Hindlimb muscle (tissue), 1 donor: ENCODE measurements at places on chromosomes 7 and 10.

DNA sequence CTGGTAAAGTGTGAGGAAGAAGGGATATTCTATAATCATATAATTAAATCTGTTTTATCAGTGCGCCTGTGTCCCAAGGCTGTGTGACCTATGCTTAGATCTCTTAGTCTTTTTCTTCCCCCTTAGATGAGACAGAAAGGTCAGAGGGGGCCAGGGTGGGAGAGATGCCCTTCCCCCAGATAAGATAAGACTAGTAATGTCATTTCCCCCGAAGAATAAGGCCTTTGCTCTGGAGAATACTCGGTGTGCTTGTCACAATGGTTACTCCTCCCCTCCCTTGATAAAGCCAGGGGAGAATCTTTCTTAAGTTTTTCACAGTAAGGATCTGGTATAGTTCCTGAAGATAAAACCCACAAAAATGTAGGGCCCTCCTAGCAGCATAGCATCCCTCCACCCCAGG lies 1041.8 kb downstream of the SORCS3 start:
- DNase-seq, result no peak

DNA sequence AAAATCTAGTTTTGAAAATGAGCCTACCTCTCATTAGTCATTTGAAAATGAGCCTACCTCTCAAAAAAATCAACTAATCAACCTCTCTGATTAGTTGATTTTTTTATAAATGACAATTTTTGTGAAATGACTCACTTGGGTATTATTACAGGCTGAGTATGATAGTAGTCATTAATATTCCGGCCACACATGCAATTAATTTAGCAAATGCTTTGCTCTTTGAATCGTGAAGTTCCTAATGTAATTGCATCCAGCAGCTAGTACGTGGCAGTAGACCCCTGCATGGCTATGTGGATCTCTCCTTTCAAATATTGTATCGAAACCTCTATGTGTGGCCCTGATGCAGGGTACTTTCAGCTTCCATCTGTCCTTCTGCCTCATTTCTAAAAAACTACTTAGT lies 245.9 kb upstream of the PHYHIPL start:
- no peak for DNase-seq

DNA sequence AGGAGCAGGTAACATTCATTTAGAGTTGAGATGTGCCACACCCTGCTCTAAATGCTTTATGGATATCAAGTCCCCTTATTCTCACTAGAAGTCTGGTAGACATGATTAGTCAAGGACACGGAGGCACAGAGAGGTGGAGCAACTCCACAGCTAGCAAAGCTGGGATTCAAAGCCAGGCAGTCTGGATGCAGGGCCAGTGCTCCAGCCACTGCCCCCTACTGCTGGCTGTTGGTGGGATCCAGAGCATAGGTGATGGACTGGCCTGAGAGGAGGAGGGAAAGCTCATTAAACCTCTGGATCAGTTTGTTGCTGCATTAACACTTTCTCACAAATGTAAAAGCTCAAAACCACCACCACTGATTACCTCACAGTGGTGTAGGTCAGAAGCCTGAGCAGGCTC lies 22.6 kb upstream of the KBTBD2 start:
- no peak for DNase-seq

GRCh38 chr10:22713853-22714478 lies 412 bp downstream of the PIP4K2A start:
- DNase-seq, result peak; percentile 29

DNA sequence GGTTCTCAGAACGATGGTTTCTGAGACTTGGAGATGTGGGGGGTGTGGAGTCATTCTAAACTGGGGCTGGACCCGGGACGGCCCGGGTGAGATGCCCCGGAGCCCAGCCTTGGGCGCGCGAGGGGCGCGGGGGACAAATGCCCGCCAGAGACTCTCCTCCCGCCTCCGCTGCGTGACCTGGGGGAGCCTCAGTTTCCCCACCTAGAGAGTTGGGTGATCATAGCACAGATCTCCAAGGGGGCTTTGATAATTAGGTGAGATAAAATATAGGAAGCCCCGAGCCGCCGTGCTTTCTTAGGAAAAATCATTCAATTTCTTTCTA lies 658 bp upstream of the FZD8 start:
- no peak for DNase-seq

GRCh38 chr10:62278441-62278910 lies 9.8 kb upstream of the RTKN2 start:
- DNase-seq, result no peak

GRCh38 chr10:124291001-124291701 lies 127.6 kb downstream of the OAT start:
- no peak for DNase-seq

- no peak for DNase-seq
Measured at GRCh38 chr7:29086545-29086944, 59.8 kb downstream of the CPVL start.

DNA sequence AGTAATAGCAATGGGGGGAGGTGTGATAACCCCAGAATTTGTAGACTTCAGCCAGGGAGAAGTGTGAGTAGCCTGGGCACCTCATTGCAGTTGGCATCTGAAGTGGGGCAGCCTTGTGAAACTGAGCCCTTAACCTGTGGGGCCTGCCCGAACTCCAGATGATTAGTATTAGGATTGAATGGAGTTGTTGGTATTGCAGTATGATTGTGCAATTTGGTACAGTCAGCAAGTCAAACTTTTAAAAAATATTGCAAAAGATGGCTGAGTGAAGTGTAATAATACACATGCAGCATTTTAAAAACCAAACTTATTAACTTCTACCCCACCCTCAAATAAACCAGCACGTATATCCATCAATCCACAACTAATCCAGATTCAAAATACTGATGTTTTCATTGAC lies 9.3 kb downstream of the RBM33 start:
- DNase-seq, result no peak

DNA sequence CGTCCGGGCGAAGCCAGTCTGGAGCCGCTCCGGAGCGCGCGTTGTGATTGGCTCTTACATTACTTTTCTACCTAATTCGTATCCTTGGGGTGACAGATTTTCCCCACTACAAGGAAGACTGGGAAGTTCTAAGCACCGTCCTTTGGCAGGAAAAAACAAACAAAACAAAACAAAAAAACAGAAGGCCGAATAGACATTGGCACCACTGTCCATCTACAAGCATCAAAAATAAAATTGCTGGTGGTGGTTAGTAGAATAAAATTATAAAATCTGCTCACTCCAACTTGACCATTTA lies 651 bp upstream of the SKAP2 start:
- DNase-seq, result no peak

GRCh38 chr10:99754670-99755069 lies 22.6 kb downstream of the CUTC start:
- no peak for DNase-seq

DNA sequence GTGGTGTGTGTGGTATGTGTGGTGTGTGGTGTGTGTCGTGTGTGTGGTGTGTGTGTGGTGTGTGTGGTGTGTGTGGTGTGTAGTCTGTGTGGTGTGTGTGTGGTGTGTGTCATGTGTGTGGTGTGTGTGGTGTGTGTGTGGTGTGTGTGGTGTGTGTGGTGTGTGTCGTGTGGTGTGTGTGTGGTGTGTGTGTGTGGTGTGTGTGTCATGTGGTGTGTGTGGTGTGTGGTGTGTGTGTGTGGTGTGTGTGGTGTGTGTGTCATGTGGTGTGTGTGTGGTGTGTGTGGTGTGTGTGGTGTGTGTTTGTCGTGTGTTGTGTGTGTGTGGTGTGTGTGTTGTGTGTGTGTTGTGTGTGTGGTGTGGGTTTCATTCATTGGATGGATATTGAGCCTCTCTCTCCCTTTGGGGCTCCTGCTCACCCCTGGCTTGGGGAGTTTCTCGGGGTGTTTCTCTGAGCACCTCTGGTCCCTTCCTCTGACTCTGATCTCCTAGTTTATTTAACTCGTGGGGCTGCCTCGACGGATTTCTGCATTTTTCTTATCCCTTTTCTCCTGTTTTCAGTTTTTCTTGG lies 145.8 kb downstream of the DNAJB6 start:
- no peak for DNase-seq

GRCh38 chr7:115499956-115500355 lies 530.6 kb downstream of the TFEC start:
- no peak for DNase-seq

DNA sequence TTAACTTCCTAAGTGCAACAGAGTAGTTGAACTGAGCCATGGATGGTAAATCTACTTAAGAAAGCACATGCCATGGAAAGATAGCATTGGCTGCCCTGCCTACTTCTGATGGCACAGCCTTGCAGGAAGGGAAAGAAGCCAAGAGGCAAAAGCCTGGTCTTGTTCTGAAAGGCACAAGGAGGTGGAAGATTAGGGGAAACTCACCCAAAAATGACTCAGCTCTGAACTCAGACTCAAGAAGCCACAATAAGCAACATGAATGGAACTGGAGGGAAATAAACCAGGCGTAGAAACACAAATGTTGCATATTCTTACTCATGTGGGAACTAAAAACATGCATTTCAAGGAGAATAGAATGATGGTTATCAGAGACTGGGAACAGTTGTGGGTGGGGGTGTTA lies 20.8 kb upstream of the ALOX5 start:
- DNase-seq, result no peak

- DNase-seq, result no peak
Measured at GRCh38 chr7:2224934-2225333, 7.8 kb downstream of the MAD1L1 start.

DNA sequence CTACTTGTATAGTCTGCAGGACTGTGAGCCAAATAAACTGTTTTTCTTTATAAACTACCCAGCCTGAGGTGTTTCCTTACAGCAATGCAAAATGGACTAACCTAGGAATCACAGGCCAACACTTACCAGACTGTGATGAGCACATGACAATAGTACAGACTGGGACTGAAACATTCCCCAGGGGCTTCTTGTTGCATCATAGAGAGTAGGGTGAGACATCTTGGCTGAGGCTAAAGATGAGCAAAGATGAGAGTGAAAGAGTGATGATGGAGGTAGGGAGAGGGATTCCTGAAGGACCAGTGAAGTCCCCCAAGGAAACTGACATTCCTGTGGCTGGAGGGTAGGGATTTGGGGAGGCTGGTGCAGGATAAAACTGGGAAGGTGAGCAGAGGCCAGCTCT lies 194.4 kb downstream of the TPST1 start:
- no peak for DNase-seq

DNA sequence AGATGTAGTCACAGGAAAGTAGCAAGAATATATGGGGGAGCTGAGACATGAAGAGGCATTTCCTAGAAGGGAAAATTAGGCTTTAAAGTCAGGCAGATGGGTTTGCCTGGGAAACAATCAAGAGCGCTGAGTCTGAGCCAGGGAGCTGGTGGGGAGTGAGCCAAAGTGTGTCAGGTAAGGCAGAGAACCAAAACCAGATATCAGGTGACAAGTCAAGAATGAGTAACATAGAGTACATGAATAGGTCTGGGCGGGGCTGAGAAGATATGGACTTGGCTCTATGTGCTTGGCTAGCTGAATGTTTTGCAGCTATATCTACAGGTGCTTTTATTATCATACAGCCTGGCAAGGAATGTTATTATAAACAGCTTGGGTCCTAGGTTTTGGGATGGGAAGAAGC lies 49.3 kb downstream of the GPR141 start:
- DNase-seq, result no peak

GRCh38 chr7:105766421-105767073 lies 109.9 kb downstream of the ATXN7L1 start:
- DNase-seq, result no peak

- no peak for DNase-seq
Measured at GRCh38 chr7:158750702-158751101, 46.1 kb upstream of the NCAPG2 start.

DNA sequence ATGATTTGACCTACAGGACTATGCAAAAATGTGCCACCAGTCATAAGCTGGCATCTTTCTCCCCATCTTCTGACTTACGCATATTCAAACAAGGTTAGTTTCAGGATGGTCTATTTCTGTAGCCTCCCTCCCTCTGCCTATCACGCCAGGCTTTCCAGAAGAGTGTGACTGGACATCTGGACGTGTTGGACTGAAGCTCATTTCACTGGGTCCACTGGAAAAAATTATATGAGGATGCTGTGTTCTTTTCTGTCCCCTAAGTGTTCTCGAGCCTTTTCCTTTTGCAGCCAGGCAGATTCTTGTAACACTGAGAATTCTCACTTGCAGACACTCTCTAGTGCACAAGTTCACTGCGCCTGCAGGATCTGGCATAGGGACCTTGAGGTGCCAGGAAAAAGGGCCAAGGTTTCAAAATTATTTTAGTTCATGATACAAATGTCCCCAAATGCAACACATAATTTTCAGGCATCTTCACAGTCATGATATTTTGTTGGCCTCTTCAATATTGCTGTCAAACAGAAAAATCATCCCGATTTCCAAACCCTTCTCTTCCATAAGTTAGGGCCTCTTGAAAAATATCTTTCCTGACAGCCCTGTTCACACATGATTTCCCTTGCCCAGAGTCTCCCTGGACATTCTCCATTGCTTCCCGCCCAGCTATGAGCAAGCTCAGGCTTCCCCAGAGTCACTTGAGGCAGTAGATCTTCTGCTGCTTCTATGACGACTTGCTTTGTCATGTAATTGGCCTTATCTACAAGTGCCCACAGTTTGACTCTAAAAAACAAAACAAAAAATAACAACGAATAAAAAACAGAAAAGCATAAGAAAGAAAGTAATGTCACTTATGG lies 170.4 kb downstream of the BMPER start:
- no peak for DNase-seq
